ENCODE measurements at places on chromosomes 5 and 9.

DNA sequence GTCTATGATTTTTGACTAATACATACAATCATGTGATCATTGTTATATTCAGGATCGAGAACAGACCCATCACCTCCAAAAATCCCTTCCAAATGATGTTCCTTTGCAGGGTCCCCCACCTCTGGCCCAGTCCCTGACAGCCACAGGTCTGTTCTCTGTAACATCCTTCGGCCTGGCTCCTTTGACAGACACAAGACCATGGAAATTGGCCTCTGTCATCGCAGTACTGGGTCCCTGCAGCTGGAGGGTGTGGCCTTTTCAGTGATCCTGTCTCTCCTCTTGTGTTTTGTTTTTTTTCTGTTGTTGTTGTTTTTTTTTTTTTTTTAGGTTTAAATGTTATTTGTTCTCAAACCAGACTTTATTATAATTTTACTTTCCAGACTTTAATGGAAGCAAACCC, 27.4 kb upstream of the ANKRD33B start:
- DNase-seq: no peak

DNA sequence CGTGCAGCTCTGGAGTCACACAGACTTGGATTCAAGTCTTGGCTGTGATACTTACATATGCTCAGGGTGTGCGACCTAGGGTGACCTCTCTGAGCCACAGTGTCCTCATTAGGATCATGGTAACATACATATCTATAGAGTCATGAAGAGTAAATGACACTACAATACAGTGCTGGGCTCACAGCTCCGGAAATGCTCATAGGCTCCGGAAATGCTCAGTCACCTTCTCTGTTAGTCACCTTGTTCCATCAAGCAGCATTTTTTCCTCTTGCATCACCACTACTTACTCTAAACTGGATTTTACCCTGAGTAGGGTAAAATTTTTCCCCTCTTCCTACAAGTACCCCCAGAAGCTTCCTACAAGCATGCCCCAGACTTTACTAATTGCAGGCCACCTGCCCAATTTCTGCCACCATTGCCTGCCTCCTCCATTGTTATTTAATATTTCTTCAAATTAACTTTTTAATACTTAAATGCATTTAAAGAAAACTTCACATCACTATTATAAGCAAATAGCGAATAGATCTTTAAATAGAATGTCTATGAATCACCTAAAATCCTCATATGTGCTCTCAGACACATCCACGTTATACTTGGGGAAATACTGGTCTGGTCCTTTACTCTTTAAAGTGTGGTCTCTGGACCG, 147.6 kb upstream of the SPRY4 start:
- peak; percentile 3 for DNase-seq

- no peak for DNase-seq
Measured at GRCh38 chr9:95753762-95754465, 121.6 kb upstream of the ERCC6L2 start.

- DNase-seq: no peak
Measured at GRCh38 chr9:78697618-78698017, 400.7 kb downstream of the PSAT1 start.

DNA sequence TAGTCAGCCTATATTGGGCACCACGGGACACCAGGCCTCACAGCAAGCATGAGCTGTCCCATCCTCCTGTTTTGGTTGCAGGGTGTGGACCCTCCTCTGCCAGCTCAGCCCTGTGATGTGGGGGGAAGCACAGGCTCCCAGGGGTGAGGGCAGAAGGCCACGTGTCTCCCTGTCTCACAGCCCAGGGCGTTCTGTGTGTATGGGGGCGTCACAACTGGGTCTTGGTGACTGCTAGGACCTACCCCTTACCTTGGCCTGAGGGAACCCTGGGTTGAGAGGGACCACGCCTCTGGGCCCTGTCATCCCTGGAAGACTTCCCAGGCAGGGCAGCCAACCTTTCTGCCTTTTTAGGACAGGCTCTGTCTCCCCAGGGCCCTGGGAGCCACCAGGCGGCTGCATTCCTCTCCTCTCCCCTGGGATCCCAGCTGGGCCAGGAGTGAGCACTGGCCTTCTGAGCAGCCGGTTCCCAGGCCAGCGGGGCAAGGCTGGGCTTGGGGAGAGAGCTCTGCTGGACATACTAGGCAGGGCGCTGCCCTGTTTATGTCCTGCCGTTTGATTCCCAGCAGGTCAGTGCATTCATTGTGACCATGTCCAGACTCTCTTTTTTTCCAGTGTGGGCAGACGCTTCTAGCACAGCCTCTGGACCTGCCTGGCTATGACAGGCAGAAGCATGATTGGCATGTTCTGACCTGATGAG, 97.4 kb downstream of the DAB2IP start:
- no peak for DNase-seq

- no peak for DNase-seq
Measured at GRCh38 chr5:16082053-16082452, 97.5 kb downstream of the MARCHF11 start.

DNA sequence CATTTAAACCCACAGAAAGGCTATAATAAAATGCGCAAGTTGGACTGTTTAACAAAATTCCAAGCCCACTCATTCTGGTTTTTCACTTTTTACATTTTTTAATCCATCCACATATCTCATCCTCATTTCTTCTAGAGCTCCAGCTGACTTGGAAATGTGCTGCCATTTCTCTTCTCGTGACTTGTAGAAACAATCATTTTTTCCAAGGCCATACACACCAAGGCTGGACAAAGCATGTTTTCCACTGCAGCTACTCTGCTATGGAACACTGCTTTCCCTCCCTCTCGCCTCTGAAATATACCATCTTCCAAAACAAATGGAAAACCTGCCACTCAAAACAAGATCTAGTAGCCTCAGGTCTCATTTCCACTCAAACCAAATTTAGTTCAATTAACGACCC, 141.1 kb downstream of the ESM1 start:
- no peak for DNase-seq

GRCh38 chr5:134113902-134114875, at the start of gene TCF7:
TCF7 (plus strand) TSS chr5:134114681; CDS start chr5:134114907, 226 bp downstream.
- no peak for DNase-seq

GRCh38 chr9:87515588-87516221, 18.0 kb downstream of the DAPK1 start:
- no peak for DNase-seq

DNA sequence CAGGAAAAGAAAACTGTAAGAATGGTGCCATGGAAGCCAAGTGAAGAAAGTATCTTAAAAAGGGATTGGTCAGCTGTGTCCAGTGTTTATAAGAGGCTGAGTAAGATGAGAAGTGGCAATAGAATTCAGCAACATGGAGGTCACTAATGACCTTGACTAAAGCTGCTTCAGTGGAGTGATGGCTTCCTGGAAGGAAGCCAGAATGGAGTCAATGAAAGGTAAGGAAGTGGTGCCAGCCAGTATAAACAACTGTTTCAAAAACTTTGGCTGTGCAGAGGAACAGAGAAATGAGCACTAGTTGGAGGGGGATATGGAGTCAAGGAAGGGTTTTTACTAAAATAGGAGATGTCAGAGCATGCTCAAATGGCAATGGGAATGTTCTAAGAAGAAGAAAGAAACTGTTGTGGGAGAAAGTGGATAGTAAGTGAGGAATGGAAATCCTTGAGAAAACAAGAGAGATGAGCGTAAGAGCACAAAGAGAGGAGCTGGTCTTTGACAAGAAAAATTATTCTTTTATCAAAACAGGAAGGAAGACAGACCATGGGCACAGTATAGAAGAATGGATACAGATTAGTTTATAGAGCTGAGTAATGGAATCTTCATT, 11.1 kb upstream of the NRG2 start:
- DNase-seq: no peak

DNA sequence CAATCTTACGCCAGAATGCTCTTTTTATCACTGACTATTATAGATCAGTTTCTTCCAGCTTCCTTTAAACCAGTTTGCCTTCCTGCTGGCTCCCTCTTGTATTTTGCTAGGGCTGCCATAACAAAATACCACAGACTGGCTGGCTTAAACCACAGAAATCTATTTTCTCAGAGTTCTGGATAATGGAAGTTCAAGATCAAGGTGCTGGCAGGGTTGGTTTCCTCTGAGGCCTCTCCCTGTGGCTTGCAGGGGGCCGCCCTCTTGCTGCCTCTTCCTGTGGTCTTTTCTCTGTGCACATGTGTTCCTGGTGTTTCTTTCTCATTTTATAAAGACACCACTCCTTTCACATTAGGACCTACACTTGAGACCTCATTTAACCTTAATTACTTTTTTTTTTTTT, 6.8 kb upstream of the FXN start:
- DNase-seq: no peak

DNA sequence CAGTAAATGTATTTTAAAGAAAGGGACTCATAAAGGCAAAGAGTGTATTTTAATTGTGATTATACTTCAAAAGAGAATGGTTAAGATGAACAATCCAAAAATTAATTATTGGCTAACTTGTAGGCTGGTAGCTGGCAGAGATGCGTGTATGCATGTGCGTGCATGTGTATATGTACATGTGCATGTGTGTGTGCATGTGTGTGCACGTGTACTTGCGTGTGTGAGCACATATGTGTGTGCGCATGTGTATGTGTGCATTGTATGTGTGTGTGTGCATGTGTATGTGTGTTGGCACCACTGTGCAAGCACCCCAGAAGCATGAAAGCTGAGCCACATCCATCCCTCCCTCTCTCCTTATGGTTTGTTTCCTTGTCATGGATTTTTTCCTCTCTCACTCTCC, 83.0 kb upstream of the SLC1A3 start:
- DNase-seq: no peak

- no peak for DNase-seq
Measured at GRCh38 chr5:16679863-16680262, 63.1 kb upstream of the RETREG1 start.

- DNase-seq: no peak
Measured at GRCh38 chr9:71721855-71722254, 46.5 kb downstream of the CEMIP2 start.

Data from stimulated activated CD8-positive, alpha-beta memory T cell treated with anti-CD3 and anti-CD28 coated beads, Interleukin-4, amount 100 ng/mL, for 1 hour (primary cell).